ENCODE measurements at places on chromosomes 1 and 21.
A peak's percentile ranks its signal among the peaks of the same experiment; 100 is the strongest.

GRCh38 chr1:179812501-179813292 is 64.9 kb downstream of the TOR1AIP2 start:
- no peak for DNase-seq
- peaks cover 4% of the 10 kb centered on the region for H3K27me3 ChIP-seq
- H3K4me1 ChIP-seq = peaks cover 18% of the 10 kb centered on the region
- no peak overlapping the region for H3K4me3 ChIP-seq
- H3K36me3 ChIP-seq = no peaks in the 10 kb centered on the region
- H3K27ac ChIP-seq = no peak overlapping the region

- peaks cover 30% of the 10 kb centered on the region for H3K4me1 ChIP-seq
- H3K4me3 ChIP-seq = peak overlapping the region; percentile 75
- no peak overlapping the region for H3K27ac ChIP-seq
- H3K27me3 ChIP-seq = peaks cover 2% of the 10 kb centered on the region
- H3K36me3 ChIP-seq = no peaks in the 10 kb centered on the region
- peak; percentile 35 for DNase-seq
Measured at GRCh38 chr1:41239988-41240610, 2.0 kb downstream of the SCMH1 start.

DNA sequence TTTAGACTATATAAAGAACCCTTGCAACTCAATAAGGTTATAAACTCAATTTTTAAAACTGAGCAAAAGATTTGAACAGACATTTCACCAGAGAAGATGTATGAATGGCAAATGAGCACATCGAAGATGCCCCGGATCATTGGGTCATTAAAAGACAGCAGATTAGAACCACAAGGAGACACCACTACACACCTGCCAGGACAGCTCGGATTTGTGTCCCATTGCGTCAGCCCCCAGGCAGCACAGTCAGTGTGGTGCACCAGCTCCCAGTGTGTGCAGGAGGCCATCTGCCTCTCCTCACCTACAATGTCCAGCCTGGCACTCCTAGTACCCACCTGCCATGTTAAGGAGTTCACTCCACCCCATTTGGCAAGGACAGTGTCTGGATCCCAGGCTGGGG is 61.1 kb upstream of the LRP8 start:
- H3K4me3 ChIP-seq = no peak overlapping the region
- H3K4me1 ChIP-seq = peaks cover 14% of the 10 kb centered on the region
- DNase-seq = no peak
- peaks cover 14% of the 10 kb centered on the region for H3K27me3 ChIP-seq
- no peaks in the 10 kb centered on the region for H3K36me3 ChIP-seq

DNA sequence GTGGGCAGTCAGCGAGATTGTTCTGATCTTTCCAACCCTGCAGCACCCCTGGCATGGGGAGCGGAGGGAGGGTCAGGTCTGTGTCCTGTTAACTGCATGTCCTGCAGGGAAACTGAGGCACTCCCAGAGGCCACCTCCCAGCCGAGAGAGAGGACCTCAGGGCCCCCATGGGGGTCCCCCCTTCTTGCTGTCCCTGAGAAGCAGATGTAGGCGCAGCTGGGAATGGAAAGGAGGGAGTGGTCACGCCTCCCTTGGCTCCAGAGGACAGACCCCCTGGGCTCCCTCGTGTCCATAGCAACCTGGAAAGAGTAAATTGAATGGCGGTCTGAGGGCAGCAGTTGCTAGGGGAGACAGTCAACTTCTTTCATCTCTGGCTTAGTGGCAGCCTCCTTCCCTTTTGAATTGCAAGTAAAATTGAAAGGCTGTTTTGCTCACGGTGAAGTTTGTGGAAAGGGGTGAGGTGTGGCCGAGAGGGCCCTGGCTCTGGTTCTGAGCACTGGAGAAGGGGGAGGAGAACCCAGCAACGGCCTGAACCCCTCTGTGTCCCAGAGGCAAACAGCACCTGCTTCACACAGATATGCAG is 4.9 kb downstream of the CROCC start:
- peaks cover 25% of the 10 kb centered on the region for H3K4me1 ChIP-seq
- H3K27me3 ChIP-seq = no peaks in the 10 kb centered on the region
- no peak for DNase-seq
- no peak overlapping the region for H3K4me3 ChIP-seq
- H3K27ac ChIP-seq = no peak overlapping the region
- H3K36me3 ChIP-seq = no peaks in the 10 kb centered on the region

DNA sequence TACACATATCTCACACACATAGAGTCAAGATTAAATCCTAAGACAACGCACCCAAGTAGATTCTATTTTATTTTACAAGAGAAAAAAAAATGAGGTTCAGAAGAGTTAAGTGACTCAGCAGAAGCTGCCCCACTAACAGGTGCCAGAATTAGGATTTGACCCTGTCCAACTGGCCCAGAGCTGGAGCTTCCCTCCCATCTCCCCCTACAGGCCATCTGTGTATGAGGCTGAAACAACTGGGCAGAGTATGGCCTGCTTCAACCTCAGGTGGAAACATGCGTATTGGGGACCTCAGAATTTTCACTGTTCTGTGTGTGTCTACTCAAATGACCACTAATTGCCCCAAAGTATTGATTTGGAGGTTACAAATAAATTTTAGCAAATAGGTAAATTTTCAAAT is 29.9 kb downstream of the PSMG1 start:
- H3K4me1 ChIP-seq = no peaks in the 10 kb centered on the region
- no peaks in the 10 kb centered on the region for H3K36me3 ChIP-seq
- peaks cover 2% of the 10 kb centered on the region for H3K27me3 ChIP-seq
- no peak overlapping the region for H3K4me3 ChIP-seq
- DNase-seq = no peak

DNA sequence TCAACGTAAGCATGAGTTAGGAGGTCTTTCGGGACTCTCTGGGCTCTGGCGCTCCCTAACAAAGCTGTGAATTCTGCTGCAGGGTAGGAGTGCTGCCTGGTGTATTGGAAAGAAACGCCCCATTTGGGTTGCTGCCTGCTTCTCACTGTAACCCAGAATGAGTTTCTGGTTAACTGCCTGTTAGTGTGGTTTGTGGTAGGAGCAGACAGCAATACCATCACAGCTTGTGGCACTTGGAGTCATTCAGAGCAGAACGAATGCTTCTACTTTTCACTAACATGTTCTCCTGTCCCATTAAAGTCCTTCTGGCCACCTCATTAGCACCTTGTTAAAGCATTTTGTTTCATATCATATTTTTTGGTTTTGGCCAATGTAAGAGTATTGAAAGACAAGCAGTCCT is 18.1 kb downstream of the MAP3K7CL start:
- H3K4me1 ChIP-seq = peaks cover 24% of the 10 kb centered on the region
- no peaks in the 10 kb centered on the region for H3K36me3 ChIP-seq
- no peak overlapping the region for H3K27ac ChIP-seq
- H3K4me3 ChIP-seq = no peak overlapping the region

GRCh38 chr1:35931446-35932157 is 697 bp downstream of the AGO3 start:
- H3K36me3 ChIP-seq = peaks cover 5% of the 10 kb centered on the region
- peak overlapping the region; percentile 82 for H3K4me3 ChIP-seq
- DNase-seq = no peak
- peak overlapping the region; percentile 87 for H3K27ac ChIP-seq
- H3K27me3 ChIP-seq = no peaks in the 10 kb centered on the region

DNA sequence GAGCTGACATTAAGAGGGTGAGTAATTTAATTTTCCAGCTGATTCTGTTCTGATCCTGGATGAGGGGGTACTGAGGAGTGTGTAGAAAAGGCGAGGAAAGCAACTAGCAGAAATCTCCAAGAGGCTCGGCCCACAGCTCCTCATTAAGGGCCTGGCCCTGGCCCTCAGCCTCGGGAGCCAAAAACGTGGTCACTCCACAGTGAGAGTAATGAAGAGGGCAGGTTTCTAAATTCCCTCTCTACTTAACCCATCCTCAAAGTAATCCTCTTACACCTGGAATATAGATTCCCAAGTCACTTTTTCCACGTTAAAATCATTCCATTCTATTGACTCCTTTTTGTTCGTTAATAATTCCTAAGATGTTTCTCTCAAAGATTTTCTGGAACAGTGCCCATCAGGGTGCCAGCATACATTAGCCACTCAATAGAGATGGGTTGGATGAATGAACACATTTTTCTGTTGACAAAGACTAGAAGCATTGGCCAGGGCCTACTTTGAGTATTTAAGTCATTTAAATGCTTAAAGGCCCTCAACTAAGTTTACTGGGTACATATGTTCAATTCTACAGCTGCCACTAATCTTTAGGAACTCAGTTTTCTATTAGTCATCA is 1.1 kb upstream of the COL11A1 start:
- DNase-seq = no peak
- no peaks in the 10 kb centered on the region for H3K36me3 ChIP-seq
- no peak overlapping the region for H3K4me3 ChIP-seq
- peaks cover 15% of the 10 kb centered on the region for H3K27me3 ChIP-seq
- H3K4me1 ChIP-seq = peaks cover 5% of the 10 kb centered on the region

- peaks cover 76% of the 10 kb centered on the region for H3K4me1 ChIP-seq
- H3K4me3 ChIP-seq = peak overlapping the region; percentile 57
- H3K27me3 ChIP-seq = peaks cover 41% of the 10 kb centered on the region
- no peaks in the 10 kb centered on the region for H3K36me3 ChIP-seq
Measured at GRCh38 chr1:38558500-38559445, 300.8 kb downstream of the RRAGC start.

GRCh38 chr1:10490286-10490970 is 15.7 kb downstream of the PEX14 start:
- peaks cover 10% of the 10 kb centered on the region for H3K36me3 ChIP-seq
- H3K27me3 ChIP-seq = no peaks in the 10 kb centered on the region
- H3K27ac ChIP-seq = no peak overlapping the region
- no peak for DNase-seq

DNA sequence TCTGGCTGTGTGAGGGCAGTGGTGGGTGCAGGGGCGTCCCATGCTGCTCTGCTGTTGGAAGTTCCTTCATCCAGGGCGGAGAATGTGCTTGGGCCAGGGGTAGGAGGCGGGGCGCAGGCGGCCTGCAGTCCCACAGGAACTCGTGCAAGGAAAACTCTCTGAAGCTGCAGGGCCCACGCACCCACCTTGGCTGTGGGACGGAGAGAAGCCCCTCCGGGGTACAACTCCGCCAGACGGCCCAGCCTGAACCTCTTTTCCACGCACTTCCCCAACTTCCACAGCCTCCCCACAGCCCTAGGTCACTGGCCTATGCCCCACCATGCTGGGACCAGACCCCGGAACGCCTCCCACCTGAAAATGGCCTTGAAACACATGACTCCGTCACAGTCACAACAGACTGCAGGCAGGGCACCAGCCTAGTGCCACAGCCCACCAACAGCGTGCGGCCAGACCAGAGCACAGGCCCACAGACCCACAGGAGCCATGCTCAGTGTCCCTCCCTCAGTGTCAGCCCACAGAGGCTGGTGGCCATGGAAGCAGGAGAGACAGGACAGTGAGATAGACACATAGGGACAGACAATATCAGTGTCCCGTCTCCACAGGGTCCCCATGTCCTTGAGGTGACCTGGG is 47.8 kb downstream of the WNT9A start:
- H3K27me3 ChIP-seq = no peaks in the 10 kb centered on the region
- no peak overlapping the region for H3K4me3 ChIP-seq
- peaks cover 5% of the 10 kb centered on the region for H3K4me1 ChIP-seq
- no peak for DNase-seq
- H3K27ac ChIP-seq = no peak overlapping the region
- no peaks in the 10 kb centered on the region for H3K36me3 ChIP-seq

DNA sequence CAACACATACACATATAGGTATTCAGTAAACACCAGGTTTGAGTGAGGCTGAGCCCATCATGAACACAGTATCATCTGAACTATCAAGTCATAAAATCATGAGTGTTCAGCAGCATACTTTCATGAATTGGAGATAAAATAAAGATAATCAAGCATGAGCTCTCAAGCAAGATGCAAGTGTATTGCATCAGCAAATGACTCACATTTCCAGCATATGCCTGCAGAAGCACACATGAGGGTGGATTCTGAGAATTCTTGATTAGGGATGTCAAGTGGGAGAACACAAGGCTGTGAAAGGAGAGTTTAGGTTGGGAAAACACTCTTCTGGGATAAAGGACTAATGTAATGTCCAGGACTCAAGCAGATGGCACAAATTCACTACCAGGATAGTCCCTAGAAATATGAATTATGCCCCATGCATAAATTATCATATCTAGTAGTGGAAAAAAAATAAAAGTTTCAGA is 299.2 kb downstream of the SRGAP2C start:
- H3K4me1 ChIP-seq = peaks cover 17% of the 10 kb centered on the region
- H3K27ac ChIP-seq = peak overlapping the region; percentile 10
- peaks cover 11% of the 10 kb centered on the region for H3K36me3 ChIP-seq
- H3K4me3 ChIP-seq = no peak overlapping the region
- DNase-seq = no peak

GRCh38 chr1:204413170-204413535 is 1.5 kb upstream of the PPP1R15B start:
- H3K36me3 ChIP-seq = peaks cover 38% of the 10 kb centered on the region
- peak overlapping the region; percentile 60 for H3K4me3 ChIP-seq
- peak overlapping the region; percentile 81 for H3K27ac ChIP-seq

GRCh38 chr1:226604560-226605317 is 56.2 kb downstream of the STUM start:
- no peaks in the 10 kb centered on the region for H3K36me3 ChIP-seq
- H3K27ac ChIP-seq = no peak overlapping the region
- no peak overlapping the region for H3K4me3 ChIP-seq
- H3K27me3 ChIP-seq = peaks cover 2% of the 10 kb centered on the region
- no peaks in the 10 kb centered on the region for H3K4me1 ChIP-seq
- no peak for DNase-seq

DNA sequence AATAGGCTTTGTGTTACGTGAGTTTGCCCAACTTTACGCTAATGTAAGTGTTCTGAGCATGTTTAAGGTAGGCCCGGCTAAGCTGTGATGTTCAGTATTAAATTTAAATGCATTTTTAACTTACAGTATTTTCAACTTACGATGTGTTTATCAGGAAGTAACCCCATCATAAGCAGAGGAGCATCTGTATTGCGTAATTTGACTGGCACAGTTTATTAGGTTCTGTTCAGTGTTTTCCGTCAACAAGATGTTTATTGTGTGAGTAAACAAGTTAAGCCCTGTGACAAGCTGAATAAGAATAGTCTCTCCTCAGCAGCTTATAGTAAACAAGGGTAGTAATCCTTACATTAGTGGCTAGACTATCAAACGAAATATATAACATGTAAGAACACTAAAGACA is 27.2 kb upstream of the SHISA4 start:
- DNase-seq = no peak
- no peak overlapping the region for H3K27ac ChIP-seq
- H3K27me3 ChIP-seq = no peaks in the 10 kb centered on the region
- H3K36me3 ChIP-seq = peaks cover 43% of the 10 kb centered on the region
- no peaks in the 10 kb centered on the region for H3K4me1 ChIP-seq

DNA sequence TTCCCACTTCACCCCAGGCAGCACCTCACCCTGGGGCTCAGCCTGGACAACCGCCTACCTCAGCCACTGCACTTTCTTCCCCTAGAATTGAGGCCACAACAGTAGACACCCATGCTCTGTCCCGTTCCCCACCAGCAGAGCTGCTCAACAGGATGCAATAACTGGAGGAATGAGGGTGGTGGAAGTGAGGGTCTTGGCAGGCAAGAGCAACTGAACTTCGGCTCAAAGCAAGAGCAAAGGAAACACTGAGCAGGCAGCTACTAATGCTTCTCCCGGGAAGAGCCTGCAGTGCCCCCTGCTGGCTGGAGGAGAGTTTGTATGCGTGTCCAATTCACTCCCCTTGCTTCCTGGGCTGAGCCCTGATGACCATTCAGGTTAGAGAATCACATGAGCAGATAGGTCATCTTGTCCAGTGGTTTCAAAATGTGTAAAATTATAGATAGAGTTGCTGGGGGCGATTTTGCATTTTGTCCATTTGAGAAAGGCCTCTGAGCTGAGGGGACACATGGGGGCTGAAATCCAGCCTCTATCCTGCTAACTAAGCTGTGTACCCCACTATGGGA is 13.9 kb downstream of the NT5C1A start:
- peaks cover 10% of the 10 kb centered on the region for H3K27me3 ChIP-seq
- no peaks in the 10 kb centered on the region for H3K36me3 ChIP-seq
- DNase-seq = peak; percentile 75
- H3K27ac ChIP-seq = peak overlapping the region; percentile 58
